ENCODE measurements at places on chromosomes 3 and 15.

GRCh38 chr15:99435877-99436541, 129.8 kb upstream of the MEF2A start:
- no peak for DNase-seq

DNA sequence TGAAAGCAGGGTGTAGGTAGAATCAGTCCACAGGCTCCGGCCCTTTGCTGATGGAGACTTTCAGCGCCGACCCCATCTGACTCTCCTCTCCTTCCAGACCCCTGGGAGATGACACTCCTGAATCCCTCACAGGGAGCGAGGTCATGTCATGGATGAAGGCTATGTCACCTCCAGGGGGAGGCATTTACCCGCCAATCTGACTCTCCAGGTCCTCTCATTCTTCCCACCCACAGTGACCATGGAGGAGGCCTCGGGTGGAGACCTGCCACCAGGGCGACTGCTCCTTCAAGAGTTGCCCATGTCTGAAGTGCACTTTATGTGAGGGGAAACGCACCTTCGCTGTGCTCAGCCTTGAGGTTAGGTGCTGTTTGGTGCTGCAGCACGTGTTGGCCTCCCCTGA, 112.7 kb downstream of the KLF13 start:
- no peak for DNase-seq

GRCh38 chr3:31203960-31204795, 309.7 kb upstream of the GADL1 start:
- DNase-seq: no peak

- DNase-seq: no peak
These were observed 12.3 kb upstream of the BDH1 start for GRCh38 chr3:197567904-197568681.

DNA sequence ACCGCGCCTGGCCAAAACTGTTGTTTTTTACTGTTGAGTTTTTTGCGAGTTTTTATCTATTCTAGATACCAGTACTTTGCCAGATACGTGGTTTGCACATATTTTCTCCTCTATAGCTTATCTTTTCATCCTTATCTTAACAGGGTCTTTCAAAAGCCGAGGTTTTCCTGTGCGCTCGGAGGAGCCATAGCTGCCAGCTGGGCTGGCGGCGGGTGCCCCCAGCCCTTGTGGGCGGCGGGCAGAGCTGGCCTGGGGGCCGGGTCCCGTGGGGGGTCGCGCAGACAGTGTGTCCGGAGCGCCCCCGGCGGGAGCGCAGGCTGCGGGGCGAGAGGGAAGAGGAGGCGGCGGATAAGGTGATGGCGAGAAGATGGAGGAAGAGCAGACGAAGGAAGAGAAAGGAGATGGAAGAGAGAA, 11.1 kb upstream of the EIF4A2 start:
- DNase-seq: no peak

GRCh38 chr3:130779031-130779430, 32.4 kb upstream of the PIK3R4 start:
- DNase-seq: no peak

- no peak for DNase-seq
These were observed 9.6 kb upstream of the CD276 start for GRCh38 chr15:73674587-73674986.

- DNase-seq: no peak
These were observed 208.4 kb upstream of the NANOGP8 start for GRCh38 chr15:35293353-35294130.

DNA sequence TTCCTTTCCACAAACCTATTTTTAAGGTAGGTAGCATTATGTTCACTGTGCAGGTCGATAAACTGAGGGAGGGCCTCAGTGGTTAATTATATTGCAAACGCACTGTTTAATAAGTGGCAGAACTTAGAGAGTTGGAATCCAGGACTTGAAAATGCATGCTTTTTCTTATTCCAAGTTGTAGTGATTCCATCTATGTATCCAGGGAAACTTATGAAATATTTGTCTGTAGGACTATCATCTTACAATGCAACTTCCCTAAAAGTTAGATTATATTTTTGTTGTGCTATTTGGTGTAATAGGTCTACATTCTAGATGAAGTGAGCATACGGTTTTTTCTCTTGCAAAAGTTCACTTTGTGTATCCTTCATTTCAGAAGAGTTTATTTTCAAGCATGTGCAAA, 419.5 kb downstream of the NAALADL2 start:
- DNase-seq: no peak

- no peak for DNase-seq
These were observed 396 bp downstream of the CHRNB4 start for GRCh38 chr15:78640527-78641101.

GRCh38 chr3:63344661-63345060, 66.6 kb downstream of the SYNPR start:
- no peak for DNase-seq

All from DMS 273 treated with DMSO at 0.1 percent for 48 hours (cell line).